ENCODE measurements at places on chromosomes 6 and 20.

GRCh38 chr20:51484141-51484815 is 58.2 kb downstream of the NFATC2 start:
- no peak for DNase-seq

DNA sequence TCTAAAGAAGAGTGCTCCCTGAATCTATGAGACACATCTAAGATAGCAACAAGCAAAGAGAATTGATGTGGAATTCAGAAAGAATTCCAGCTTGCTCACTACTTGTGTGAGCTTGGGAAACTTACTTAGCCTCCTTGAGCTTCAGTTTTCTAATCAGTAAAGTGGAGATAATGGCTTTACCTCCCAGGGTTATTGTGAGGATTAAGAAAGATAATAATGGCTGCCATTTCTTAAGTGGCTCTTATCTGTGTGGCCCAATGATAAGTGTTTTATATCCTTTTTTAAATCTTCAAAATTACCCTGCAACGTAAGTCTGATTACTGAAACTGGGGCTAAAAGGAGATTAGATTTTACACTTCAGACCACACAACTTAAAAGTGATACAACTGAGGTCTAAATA is 418.5 kb downstream of the LMBRD1 start:
- no peak for DNase-seq

- no peak for DNase-seq
Observed at GRCh38 chr6:169745405-169745804, 6.0 kb downstream of the DYNLT2 start.

DNA sequence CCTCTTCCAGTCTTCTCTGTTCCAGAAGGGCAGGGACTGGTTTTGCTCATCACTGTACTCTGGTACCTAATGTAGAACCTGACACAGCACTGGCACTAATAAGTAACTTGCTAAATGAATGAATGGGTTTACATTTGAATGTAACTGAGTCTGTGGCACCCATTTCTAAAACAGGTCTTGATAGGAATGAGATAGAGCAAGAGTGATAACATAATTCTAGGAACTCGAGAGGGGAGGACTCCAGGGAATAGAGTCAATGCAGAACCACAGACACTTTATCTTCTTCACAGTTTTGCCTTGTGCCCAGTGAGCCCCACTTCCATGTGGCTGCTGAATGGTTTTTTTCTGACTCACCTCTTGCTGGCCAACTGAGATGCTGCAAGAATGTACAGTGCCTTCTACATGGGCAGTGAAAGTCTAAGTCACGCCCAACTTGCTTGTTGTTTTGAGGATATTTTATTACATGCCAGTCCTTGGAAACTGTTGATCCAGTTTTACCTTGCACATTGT is 61.1 kb downstream of the TBC1D7 start:
- DNase-seq: no peak

DNA sequence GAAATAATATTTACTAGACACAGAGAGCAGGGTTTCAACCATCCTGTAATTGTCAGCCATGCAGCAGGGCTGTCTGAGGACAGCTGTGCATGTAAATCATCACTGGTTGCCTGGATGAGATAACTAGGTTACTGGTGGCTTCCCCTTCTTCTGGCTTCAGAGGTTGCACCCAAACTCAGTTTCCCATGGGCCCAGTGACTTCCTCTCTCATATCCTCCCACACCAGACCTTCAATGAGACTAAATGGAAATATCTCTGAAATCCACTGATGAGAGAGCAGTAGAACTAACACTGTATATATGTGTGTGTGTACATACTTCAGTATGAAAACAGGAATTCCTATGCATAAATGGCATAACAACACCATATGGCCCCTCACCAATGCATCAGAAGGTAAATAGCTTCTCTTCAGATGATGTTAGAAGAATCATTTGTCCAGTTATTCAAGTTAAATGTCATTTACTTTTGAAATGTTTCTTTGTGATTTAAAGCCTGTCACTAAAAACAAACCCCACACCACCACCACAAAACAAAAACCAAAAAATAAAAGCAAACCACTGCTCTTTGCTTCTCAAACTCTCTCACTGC is 51.0 kb upstream of the IL20RA start:
- DNase-seq: no peak

- no peak for DNase-seq
Observed at GRCh38 chr6:23036406-23036983, 467.1 kb downstream of the HDGFL1 start.

GRCh38 chr6:144327081-144327480 is 41.9 kb downstream of the UTRN start:
- DNase-seq: no peak

DNA sequence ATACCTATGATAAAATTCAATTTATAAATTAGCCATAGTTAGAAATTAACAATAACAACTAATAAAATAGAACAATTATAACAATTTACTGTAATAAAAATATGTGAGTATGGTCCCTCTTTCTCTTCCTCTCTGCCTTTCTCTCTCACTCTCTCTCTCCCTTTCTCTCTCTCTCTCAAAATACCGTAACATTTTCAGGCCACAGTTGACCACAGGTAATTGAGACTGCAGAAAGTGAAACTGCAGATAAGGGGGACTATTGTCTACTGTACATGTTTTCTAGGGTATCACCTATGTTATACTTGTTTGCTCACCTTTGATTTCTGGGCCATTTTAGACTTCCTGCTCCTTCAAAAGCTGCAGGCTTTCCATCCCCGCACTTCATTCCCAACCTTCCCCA is 46.8 kb downstream of the LY86 start:
- no peak for DNase-seq

GRCh38 chr6:74091136-74091793 is 395.3 kb downstream of the CD109 start:
- DNase-seq: no peak

DNA sequence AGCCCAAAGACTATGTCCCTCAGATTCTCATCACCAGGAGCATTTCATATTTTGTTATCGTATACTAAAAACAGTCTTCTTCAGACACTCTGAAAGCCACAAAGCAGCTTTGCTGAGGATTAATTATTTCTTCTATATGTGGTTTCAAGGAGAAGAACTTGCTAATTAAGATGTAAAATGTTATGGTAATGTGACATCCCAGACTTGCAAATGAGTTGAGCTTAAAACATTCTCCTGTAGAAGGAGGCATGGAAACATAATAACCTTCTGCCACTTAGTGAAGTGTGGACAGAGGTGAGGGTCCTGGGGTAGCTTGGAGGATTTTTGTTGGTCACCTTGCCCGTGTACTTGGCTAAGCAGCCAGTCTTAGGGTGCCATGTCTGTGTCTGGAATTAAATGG is 16.7 kb upstream of the MAPRE1 start:
- DNase-seq: no peak

DNA sequence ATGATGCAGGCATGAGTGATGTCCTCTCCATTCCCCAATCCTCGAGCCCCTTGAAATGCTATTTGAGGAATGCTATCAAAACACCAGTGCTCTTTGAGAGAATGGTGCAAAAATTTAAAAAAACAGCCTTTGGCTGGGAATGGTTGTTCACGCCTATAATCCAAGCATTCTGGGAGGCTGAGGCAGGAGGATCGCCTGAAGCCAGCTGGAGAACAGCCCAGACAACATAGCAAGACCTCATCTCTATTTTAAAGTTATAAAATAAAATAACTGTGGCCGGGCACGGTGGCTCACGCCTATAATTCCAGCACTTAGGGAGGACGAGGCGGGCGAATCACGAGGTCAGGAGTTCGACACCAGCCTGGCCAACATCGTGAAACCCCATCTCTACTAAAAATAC is 4.2 kb upstream of the VARS1 start:
- no peak for DNase-seq

DNA sequence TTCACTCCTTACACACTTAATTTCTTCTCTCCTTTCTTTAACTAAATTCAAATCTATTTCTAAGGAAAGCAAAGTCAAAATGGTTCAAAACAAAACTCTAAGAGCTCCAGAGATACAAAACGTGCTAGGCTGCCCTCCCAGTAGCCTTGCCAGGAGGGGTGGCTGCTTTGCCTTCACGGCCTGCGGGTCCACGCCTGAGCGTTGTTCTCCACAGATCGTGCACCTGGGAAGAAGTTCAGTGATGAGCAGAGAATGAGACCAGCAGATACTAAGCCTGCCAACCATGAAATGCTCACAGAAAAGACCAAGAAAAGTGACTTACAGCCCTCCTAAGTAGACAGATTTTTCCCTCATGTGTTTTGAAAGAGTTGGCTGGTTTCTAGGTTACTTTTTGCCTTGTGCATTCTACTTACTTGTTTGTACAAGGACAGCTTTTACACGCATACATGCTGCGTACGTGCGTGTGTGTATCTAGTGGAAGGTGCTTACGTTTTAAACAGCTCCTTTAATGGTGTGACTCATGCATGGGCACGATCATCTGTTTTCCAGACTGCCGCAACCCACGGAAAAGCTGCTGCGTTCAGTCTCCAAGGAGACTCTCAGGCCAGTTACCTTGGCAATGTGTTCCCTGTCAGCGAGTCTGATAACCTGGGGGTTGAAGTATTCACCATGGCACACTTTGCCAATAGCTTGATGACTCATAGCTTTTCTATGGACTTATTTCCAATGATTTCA is 32.4 kb upstream of the PBOV1 start:
- DNase-seq: no peak

DNA sequence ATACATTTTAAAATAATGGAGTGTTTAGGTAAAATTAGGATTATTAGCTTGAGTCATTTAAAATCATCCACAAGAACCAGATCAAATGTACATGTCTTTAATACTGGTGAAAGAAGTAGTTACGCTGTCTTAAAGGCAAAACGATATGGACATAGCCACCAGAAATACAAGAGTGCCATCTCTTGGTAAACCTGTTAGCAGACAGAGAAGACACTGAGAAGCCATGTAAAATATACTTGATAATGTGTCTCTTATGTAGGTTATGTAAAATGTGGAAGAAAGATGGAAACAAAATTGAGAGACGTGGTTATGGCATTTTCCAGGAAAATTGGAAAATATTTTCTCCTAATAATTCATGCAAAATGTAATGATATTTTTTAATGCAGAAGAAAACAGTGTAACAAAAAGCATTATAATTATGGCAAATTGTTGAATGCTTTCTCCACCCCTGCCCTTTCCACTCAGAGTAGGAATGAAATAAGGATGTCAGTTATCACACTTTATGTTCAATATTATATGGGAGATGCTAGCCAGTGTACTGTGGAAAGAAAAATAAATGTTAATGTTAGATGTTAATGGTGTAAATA is 12.2 kb upstream of the SLC17A2 start:
- no peak for DNase-seq

GRCh38 chr6:51792273-51793030 is 295.0 kb downstream of the PKHD1 start:
- no peak for DNase-seq

- DNase-seq: no peak
Observed at GRCh38 chr20:62889411-62889810, 27.8 kb upstream of the TCFL5 start.

- DNase-seq: no peak
Observed at GRCh38 chr20:17295151-17295726, 68.4 kb downstream of the PCSK2 start.

- no peak for DNase-seq
Observed at GRCh38 chr6:6405997-6406714, 85.7 kb upstream of the F13A1 start.

DNA sequence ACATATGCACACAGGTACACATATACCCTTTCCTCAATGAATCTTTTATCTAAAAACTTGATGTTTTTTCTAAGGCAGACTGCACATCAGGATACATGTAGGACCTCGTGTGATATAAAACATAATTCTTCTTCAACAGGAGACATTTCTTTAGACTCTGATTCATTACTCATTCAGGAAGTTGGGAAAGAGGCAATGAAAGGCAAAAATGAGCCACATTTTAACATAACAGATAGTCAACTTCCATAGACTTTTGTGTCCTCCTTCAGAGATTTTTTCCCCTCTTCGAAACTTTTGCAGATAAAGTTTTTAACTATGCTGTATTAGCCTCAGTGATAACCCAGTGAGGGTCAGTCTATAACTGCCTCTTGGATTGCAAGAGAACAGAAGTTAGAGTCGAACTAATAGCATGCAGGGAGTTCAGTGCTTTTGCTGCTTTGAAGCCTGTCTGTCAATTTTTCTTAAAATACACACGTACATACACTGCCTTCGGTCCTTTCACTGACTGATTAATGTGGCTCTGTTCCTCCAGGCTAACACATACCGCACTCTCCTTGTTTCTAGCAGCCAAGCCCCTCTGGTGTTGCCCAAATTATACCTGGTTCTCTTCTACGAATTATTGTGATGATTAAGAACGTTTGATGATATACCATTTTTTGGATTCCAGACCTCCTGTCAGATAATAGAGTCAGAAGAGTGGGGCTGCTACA is 562.5 kb upstream of the MAP3K7 start:
- no peak for DNase-seq

GRCh38 chr6:70310063-70310694 is 7.3 kb upstream of the COL9A1 start:
- DNase-seq: no peak

- no peak for DNase-seq
Observed at GRCh38 chr6:40721271-40721952, 134.2 kb upstream of the LRFN2 start.

DNA sequence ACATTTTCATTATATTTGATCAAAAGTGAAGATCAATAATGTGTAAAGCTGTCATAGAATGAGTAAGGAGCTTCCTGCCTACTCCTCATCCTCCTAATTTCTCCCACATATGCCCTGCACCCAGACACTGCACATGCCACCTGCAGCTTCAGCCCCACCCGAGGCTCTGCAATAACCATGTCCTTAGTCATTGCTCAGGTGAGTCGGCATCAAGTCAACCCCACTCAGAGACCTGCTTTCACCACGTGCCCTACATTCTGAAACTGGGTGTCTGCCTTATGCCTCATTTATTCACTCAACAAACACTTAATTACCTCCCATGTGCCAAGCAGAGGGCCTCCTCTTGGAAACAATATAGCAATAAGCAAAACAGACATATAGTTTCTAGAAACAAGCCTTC is 15.4 kb upstream of the TNFAIP3 start:
- DNase-seq: no peak

DNA sequence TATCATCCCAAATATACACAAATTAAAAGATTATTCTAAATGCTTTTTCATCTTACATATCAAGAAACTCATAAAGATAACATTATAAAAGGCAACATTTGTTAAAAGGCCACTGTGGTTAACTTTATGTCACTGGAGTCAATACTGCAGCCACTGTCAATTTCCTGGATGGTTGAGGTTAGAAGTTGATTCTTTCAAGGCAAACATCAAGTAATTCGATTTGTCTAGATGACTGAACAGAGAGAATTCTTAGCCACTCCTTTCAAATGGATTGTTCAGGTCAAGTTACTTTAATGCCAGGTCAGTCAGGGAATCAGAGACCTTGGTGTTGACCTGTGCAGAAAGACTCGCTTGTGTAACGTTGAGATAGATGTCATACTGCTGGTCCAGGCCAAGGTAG is 44.4 kb upstream of the SIM1 start:
- DNase-seq: no peak

DNA sequence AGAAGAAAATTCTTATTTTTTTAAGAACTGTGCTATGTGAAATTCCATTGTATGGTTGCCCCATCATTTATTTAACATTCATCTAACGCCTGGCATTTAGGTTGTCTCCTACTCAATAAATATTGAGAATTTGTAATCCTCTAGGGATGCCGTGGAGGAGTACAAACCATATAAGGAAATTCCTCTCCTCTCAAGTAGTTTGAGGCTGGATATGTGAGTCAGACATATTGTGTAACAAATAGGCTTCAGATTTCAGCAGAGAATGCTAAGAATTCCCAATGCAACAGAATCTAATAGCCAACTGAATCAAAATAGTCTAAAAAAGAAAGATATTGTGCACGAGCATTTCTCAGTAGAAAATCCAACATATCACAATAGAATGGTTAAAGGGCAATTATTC is 174.7 kb downstream of the OTOR start:
- DNase-seq: no peak

Measured in activated CD4-positive, alpha-beta memory T cell treated with anti-CD3 and anti-CD28 coated beads, Interleukin-2, amount 10 ng/mL, durations not matched to agents 7 days and 5 days (primary cell).